Body of pancreas (tissue), 4 donors: ENCODE measurements at places on chromosomes 16 and 17. TPM values are rescaled to one million over a fixed set of nuclear protein-coding genes. Genes with fewer than 3 reads are reported as not detected.

The PVALEF gene
- not detected for total RNA-seq

DNA sequence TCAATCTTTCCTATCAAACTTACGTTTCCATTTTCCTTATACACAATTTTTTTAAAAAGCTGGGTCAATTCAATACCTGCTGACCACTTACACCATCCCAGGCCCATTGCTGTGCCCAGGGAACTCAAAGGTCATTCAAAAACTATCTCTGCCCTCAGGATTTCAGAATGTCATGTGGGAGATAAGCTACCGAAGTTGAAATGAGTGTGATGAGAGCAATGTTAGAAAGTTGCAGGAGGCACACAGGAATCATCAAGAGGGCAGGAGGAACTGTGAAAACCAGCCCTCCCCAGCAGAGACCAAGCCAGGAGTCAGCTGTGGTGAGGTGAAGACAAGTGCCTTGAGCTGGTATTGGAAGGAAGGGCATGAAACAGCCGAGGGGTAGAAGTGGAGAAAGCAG lies 195.9 kb downstream of the HS3ST3A1 start:
- H3K36me3 ChIP-seq = no peaks in the 10 kb centered on the region
- DNase-seq = no peak
- no peaks in the 10 kb centered on the region for H3K4me1 ChIP-seq

DNA sequence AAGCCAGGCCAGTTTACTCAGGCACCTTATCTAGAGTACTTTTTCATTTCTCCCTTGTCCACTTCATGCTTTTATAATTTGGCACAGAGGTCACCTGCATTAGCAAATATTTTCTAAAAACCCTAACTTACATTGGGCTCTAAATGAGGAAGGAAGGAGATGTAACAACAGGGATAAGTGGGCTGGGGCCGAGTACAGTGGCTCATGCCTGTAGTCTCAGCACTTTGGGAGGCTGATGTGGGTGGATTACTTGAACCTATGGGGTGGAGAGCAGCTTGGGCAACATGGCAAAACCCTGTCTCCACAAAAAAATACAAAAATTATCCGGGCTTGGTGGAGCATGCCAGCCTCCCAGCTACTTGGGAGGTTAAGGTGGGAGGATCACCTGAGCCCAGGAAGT lies 55.9 kb downstream of the TMEM100 start:
- H3K4me3 ChIP-seq = no peak overlapping the region
- H3K27me3 ChIP-seq = no peaks in the 10 kb centered on the region
- no peak for DNase-seq
- H3K27ac ChIP-seq = no peak overlapping the region
- H3K36me3 ChIP-seq = no peaks in the 10 kb centered on the region

- peaks cover 28% of the 10 kb centered on the region for H3K36me3 ChIP-seq
- no peaks in the 10 kb centered on the region for H3K4me1 ChIP-seq
- DNase-seq = no peak
- no peak overlapping the region for H3K27ac ChIP-seq
- H3K4me3 ChIP-seq = no peak overlapping the region
- H3K27me3 ChIP-seq = no peaks in the 10 kb centered on the region
Observed at GRCh38 chr17:82487910-82488309, 29.4 kb downstream of the NARF start.
